Activated CD4-positive, alpha-beta T cell treated with anti-CD3 and anti-CD28 coated beads, Interleukin-2, amount 10 ng/mL, durations not matched to agents 7 days and 5 days (primary cell): ENCODE measurements at places on chromosomes 1 and 21.
A peak's percentile ranks its signal among the peaks of the same experiment; 100 is the strongest.

GRCh38 chr1:69195136-69195535 lies 372.6 kb upstream of the LRRC7 start:
- H3K4me1 ChIP-seq, result no peaks in the 10 kb centered on the region
- no peaks in the 10 kb centered on the region for H3K27me3 ChIP-seq
- H3K27ac ChIP-seq, result no peak overlapping the region
- no peak overlapping the region for H3K4me3 ChIP-seq

DNA sequence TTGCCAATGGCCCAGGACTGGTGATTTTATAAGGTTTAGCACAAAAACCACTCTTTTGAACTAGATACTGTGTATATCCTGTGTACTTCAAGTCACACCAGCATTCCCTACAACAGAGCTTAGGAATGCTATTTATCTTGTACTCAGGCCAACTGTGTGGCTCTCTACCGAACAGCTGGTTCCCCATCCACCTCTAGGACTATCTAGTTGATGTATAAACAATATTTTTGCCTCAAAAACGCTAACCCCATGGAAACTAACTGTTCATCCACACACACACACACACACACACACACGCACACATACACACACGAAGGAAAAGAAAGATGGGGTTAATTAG lies 28.7 kb upstream of the SLC45A3 start:
- no peak for DNase-seq
- H3K4me1 ChIP-seq, result peaks cover 24% of the 10 kb centered on the region
- H3K27me3 ChIP-seq, result no peaks in the 10 kb centered on the region

- no peaks in the 10 kb centered on the region for H3K27me3 ChIP-seq
- H3K36me3 ChIP-seq, result no peaks in the 10 kb centered on the region
- peak overlapping the region; percentile 86 for H3K4me3 ChIP-seq
- H3K4me1 ChIP-seq, result peaks cover 6% of the 10 kb centered on the region
- peak overlapping the region; percentile 92 for H3K27ac ChIP-seq
- DNase-seq, result peak; percentile 80
These were observed 29.8 kb downstream of the TEX35 start for GRCh38 chr1:178542554-178543289.

DNA sequence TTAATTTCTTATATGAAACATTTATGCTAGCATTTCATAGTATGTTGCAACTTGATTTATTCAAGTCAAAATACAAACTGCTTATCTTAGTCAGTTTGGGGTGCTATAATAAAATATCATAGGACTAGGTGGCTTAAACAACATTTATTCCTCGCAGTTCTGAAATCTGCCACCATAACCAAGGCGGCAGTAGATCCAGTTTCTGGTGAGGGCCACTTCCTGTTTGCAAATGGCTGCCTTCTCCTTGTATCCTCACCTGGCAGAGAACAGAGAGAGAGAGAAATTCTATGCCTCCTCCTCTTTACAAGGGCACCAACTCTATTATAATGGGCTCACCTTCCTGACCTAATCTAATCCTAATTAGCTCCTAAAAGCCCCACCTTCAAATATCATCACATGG lies 76.1 kb upstream of the RGS2 start:
- H3K4me3 ChIP-seq, result no peak overlapping the region
- H3K4me1 ChIP-seq, result no peaks in the 10 kb centered on the region
- no peak for DNase-seq
- no peak overlapping the region for H3K27ac ChIP-seq
- no peaks in the 10 kb centered on the region for H3K27me3 ChIP-seq
- H3K36me3 ChIP-seq, result no peaks in the 10 kb centered on the region

DNA sequence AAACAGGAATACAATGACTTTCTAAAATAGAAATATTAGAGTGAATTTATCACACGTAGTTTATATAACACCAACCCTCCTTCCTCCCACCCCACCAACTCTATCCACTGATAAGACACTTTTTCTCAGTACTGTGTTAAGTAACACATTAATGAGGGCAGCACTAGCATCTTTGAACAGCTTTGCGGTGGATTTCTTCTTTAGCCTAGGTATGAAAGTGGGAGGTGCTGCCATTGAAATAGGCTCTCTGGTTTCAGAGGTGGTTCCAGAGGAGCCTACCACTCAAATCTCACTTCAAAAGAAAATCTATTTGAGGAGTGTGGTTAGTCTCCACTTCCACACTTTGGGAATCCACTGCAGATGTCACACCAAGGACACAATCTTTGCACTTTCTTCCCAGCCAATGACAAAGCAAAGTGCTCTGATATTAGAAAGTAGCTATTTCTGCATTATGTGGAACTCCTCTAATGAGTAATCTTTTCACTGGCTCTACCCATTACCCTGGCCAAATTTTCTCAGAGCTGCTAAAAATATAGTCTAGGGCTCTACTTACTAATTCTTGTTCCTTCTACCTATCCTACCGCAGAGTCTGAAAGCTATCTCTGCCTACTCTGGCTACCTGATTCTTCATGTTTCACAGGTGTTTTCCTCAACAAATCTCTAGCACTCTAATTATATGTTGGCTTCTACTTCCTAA lies 1667.8 kb downstream of the MRPL39 start:
- no peaks in the 10 kb centered on the region for H3K36me3 ChIP-seq
- no peak for DNase-seq
- H3K27me3 ChIP-seq, result peaks cover 5% of the 10 kb centered on the region
- H3K4me3 ChIP-seq, result no peak overlapping the region
- H3K4me1 ChIP-seq, result no peaks in the 10 kb centered on the region
- H3K27ac ChIP-seq, result no peak overlapping the region

DNA sequence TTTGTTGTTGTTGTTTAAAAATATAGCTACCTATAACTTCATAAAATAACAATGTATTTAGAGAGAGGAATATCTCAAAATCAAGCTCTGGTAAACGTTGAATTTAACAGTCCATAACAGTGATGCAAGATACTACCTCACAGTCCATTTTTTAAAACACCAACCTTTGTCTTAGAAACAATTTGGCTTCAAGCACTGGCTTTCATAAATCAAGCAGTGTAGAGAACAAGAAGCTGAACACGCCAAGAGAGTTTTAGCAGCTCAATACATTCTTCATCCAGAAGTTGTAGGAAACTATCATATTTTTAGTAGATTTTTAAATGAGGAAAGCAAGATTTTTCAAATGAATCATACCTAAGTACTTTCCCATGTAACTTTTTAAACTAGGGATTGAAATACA lies 334.3 kb upstream of the ADAMTS5 start:
- no peaks in the 10 kb centered on the region for H3K27me3 ChIP-seq
- H3K36me3 ChIP-seq, result no peaks in the 10 kb centered on the region
- H3K4me1 ChIP-seq, result no peaks in the 10 kb centered on the region

- H3K27me3 ChIP-seq, result no peaks in the 10 kb centered on the region
- DNase-seq, result no peak
- H3K36me3 ChIP-seq, result peaks cover 61% of the 10 kb centered on the region
- H3K4me3 ChIP-seq, result peak overlapping the region; percentile 90
- H3K4me1 ChIP-seq, result peaks cover 68% of the 10 kb centered on the region
- peak overlapping the region; percentile 89 for H3K27ac ChIP-seq
These were observed 825 bp upstream of the DPH5 start for GRCh38 chr1:101026430-101026788.

- no peak overlapping the region for H3K4me3 ChIP-seq
- H3K4me1 ChIP-seq, result no peaks in the 10 kb centered on the region
- no peak overlapping the region for H3K27ac ChIP-seq
- H3K36me3 ChIP-seq, result no peaks in the 10 kb centered on the region
These were observed 44.7 kb upstream of the FMO2 start for GRCh38 chr1:171140401-171140800.

- peaks cover 34% of the 10 kb centered on the region for H3K4me1 ChIP-seq
- H3K36me3 ChIP-seq, result peaks cover 41% of the 10 kb centered on the region
- peak overlapping the region; percentile 2 for H3K27ac ChIP-seq
- no peak overlapping the region for H3K4me3 ChIP-seq
These were observed 11.2 kb upstream of the CACYBP start for GRCh38 chr1:174988539-174988938.

DNA sequence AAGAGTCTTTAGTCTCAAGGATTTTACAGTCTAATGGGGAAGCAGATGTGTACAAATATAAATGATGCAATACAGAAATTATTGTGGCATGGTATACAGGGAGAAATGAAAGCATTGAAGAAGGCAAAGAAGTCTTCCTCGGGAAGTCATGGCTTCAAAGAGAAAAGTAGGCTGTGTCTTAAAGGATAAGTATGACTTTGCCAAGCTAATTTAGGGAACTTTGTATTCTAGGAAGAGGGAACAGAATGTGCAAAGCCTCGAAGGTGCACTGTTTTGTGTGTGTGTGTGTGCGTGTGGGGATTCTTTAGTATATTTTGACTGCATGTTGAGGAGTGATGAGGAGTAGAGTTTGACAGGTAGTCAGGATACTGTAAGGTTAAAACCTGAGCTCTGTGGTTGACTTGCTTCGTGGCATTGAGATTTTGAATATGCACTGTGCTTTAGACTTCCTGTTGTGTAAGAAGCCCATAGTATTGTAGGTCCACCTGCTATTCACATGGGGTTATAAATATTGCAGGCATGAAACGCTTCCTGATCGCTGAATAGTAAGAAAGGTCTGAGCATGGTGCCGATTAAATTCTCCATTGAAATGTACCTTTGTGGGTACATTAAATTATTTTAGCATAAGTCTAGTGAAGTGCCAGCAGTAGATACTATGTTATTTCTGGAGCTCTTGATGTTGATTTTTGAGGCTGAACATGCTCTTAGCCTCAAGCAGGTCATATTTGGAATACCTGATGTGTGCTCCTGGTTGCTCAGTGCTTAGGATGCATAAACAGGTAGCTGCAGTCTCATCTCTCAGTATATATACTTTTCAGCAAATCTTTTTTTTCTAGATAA lies 8.0 kb downstream of the SMAP2 start:
- H3K4me1 ChIP-seq, result peaks cover 96% of the 10 kb centered on the region
- peak overlapping the region; percentile 99 for H3K27ac ChIP-seq
- no peaks in the 10 kb centered on the region for H3K27me3 ChIP-seq
- peaks cover 58% of the 10 kb centered on the region for H3K36me3 ChIP-seq
- H3K4me3 ChIP-seq, result peak overlapping the region; percentile 65

- H3K27ac ChIP-seq, result peak overlapping the region; percentile 94
- peaks cover 2% of the 10 kb centered on the region for H3K27me3 ChIP-seq
- H3K36me3 ChIP-seq, result peaks cover 3% of the 10 kb centered on the region
- peak; percentile 28 for DNase-seq
These were observed 33.3 kb downstream of the DNTTIP2 start for GRCh38 chr1:93845538-93846205.

DNA sequence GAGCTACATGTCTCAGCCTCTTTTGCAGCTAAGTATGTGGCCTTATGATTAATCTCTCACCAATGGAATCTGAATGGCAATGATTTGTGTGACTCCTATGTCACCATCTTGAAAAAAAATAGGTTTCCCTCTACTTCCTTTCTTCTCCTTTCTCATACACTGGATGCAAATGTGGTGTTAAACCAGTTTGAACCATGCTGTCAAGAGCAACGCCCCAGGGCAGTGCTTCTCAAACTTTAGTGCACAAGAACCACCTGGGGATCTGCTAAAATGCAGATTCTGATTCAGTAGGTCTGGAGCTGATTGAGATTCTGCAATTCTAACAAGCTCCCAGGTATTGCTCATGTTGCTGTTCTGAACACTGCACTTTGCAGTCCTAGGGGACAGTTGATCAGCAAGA lies 44.7 kb upstream of the ZNF644 start:
- no peak for DNase-seq
- H3K27ac ChIP-seq, result no peak overlapping the region
- no peak overlapping the region for H3K4me3 ChIP-seq
- H3K4me1 ChIP-seq, result no peaks in the 10 kb centered on the region

GRCh38 chr1:19563324-19564097 lies 78.2 kb upstream of the CAPZB start:
- no peak for DNase-seq
- peaks cover 2% of the 10 kb centered on the region for H3K4me1 ChIP-seq
- H3K27me3 ChIP-seq, result no peaks in the 10 kb centered on the region
- no peak overlapping the region for H3K4me3 ChIP-seq
- H3K27ac ChIP-seq, result no peak overlapping the region

GRCh38 chr1:169925505-169926482 lies 32.1 kb upstream of the SCYL3 start:
- H3K36me3 ChIP-seq, result no peaks in the 10 kb centered on the region
- H3K27ac ChIP-seq, result no peak overlapping the region
- peaks cover 9% of the 10 kb centered on the region for H3K4me1 ChIP-seq
- no peaks in the 10 kb centered on the region for H3K27me3 ChIP-seq
- no peak overlapping the region for H3K4me3 ChIP-seq

- peaks cover 29% of the 10 kb centered on the region for H3K4me1 ChIP-seq
- H3K27me3 ChIP-seq, result peaks cover 2% of the 10 kb centered on the region
- DNase-seq, result no peak
These were observed 1.0 kb upstream of the F11R start for GRCh38 chr1:161021970-161022353.

DNA sequence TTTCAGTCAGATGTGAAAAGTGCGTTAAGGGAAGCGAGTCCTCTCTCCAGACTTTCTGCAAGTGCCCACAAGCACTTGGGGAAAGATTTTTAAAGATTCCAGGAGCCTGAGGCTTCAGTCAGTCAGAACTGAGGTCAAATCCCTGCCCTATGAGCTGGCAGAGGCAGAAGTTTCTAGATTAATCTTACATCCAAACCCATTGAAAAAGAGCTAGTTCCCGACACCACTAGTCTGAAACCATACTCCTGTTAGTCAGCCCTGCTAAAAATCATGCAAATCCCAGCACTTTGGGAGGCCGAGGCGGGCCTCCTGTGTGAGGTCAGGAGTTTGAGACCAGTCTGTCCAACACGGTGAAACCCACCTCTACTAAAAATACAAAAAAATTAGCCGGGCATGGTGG lies 21.0 kb downstream of the RSPH1 start:
- peaks cover 8% of the 10 kb centered on the region for H3K4me1 ChIP-seq
- peaks cover 7% of the 10 kb centered on the region for H3K27me3 ChIP-seq
- H3K27ac ChIP-seq, result no peak overlapping the region
- H3K36me3 ChIP-seq, result no peaks in the 10 kb centered on the region
- DNase-seq, result no peak

GRCh38 chr1:60916906-60917305 lies 165.5 kb upstream of the NFIA start:
- DNase-seq, result no peak
- H3K27ac ChIP-seq, result no peak overlapping the region
- peaks cover 4% of the 10 kb centered on the region for H3K27me3 ChIP-seq
- no peaks in the 10 kb centered on the region for H3K36me3 ChIP-seq
- H3K4me3 ChIP-seq, result no peak overlapping the region
- H3K4me1 ChIP-seq, result no peaks in the 10 kb centered on the region

- H3K27me3 ChIP-seq, result peaks cover 15% of the 10 kb centered on the region
- no peaks in the 10 kb centered on the region for H3K36me3 ChIP-seq
- no peak overlapping the region for H3K4me3 ChIP-seq
- no peaks in the 10 kb centered on the region for H3K4me1 ChIP-seq
These were observed 61.7 kb upstream of the DNAJC6 start for GRCh38 chr1:65247419-65248359.

GRCh38 chr1:89698020-89698560 lies 65.2 kb downstream of the LRRC8C start:
- no peak for DNase-seq
- no peaks in the 10 kb centered on the region for H3K27me3 ChIP-seq
- peaks cover 84% of the 10 kb centered on the region for H3K36me3 ChIP-seq
- no peak overlapping the region for H3K4me3 ChIP-seq
- peaks cover 75% of the 10 kb centered on the region for H3K4me1 ChIP-seq
- H3K27ac ChIP-seq, result peak overlapping the region; percentile 90

DNA sequence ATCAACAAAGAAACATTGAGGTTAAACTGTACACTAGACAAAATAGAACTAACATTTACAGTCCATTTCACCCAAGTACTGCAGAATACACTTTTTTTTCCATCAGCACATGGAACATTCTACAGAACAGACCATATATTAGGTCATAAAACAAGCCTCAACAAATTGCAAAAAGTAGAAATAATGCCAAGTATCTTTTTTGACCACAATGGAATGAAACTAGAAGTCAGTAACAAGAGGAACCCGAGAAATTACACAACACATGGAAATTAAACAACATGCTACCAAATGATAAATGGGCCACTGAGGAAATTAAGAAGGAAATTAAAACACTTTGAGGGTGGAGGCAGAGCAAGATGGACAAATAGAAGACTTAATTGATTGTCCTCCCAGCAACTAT lies 8.4 kb upstream of the C1orf185 start:
- no peaks in the 10 kb centered on the region for H3K4me1 ChIP-seq
- H3K27me3 ChIP-seq, result peaks cover 55% of the 10 kb centered on the region
- no peak overlapping the region for H3K27ac ChIP-seq
- no peak for DNase-seq
- no peak overlapping the region for H3K4me3 ChIP-seq
- H3K36me3 ChIP-seq, result no peaks in the 10 kb centered on the region
